Activated naive CD4-positive, alpha-beta T cell treated with anti-CD3 and anti-CD28 coated beads for 36 hours (primary cell): ENCODE measurements at places on chromosomes 3 and 15.
A peak's percentile ranks its signal among the peaks of the same experiment; 100 is the strongest.

- peak; percentile 53 for DNase-seq
These were observed 141.7 kb upstream of the MBNL1 start for GRCh38 chr3:152127058-152127457.

- DNase-seq, result no peak
These were observed 49.0 kb downstream of the KBTBD12 start for GRCh38 chr3:127964053-127964452.

DNA sequence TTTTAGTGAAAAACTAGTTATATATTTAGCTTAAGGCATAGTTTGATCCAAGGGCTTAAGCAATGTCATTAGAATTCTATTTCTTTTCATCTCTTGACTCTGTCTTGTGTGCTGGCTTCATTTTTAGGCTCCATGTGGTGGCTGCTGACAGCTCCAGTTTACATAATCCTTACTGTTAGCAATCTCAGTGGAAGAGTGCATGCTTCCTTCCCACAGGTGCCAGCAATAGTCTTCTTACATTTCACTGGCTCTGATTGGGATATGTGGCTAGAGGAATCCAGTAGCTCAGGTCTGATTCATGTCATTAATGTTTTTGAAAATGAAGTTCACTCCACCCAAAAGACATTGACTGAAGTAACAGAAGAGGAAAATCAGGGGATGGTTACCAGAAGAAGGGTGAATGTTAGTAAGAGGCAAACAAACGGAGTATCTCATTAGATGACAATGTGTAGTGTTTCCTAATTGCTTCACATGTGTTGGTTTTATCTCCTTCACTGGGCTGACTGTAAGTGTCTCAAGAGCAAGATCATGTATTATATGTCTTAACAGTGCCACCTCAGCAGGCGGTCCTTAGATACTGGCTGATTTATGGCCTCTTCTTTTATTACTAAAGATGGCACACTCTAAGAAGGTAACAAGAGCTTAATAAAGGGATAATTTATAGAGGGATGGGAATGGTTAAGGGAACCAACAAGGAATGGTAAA is 25.6 kb upstream of the TCF12 start:
- DNase-seq, result no peak

DNA sequence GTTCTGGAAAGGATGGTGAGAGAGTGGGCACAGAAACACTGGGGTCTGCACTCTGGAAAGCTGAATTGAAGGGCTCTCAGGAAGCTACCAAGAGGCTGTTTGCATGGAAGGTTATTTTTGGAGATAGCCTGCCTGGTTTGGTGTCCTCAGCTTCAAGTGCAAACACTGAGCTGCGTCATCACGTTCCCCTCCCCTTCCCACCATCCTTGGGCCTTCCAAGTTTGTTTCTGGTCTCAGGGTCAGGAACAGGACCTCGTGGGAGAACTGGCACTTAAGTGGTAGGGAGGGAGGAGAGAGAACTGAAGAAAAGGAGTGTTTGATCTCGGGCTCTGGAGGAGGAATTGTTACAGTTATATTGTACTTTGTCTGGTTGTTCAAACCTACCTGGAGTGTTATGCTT is 10.6 kb downstream of the ST6GAL1 start:
- DNase-seq, result no peak

GRCh38 chr15:101426761-101427333 is 62.7 kb downstream of the PCSK6 start:
- DNase-seq, result no peak
